ENCODE measurements at places on chromosomes 12 and 14.

GRCh38 chr12:52370926-52371608, 3.8 kb upstream of the KRT85 start:
- no peak for DNase-seq

- DNase-seq: no peak
These were observed 92.5 kb downstream of the DAAM1 start for GRCh38 chr14:59280961-59281360.

GRCh38 chr14:68374682-68375081, 418.2 kb downstream of the ZFP36L1 start:
- no peak for DNase-seq

DNA sequence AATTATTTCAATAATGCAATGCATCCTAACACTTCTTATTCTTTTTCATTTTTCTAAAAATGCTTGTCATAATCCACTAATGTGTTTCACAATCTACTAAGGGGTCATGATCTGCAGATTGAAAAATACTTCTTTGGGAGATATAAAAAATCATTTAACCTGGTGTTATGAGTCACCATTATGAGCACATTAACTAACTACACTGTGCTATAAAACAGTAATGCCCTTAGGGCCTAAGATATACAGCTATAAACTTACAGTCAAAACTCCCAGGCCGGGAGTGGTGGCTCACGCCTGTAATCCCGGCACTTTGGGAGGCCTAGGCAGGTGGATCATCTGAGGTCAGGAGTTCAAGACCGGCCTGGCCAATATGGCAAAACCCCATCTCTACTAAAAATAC, 14.2 kb downstream of the ATXN2 start:
- no peak for DNase-seq

- DNase-seq: no peak
These were observed 442.2 kb downstream of the SLC6A15 start for GRCh38 chr12:84470361-84470760.

DNA sequence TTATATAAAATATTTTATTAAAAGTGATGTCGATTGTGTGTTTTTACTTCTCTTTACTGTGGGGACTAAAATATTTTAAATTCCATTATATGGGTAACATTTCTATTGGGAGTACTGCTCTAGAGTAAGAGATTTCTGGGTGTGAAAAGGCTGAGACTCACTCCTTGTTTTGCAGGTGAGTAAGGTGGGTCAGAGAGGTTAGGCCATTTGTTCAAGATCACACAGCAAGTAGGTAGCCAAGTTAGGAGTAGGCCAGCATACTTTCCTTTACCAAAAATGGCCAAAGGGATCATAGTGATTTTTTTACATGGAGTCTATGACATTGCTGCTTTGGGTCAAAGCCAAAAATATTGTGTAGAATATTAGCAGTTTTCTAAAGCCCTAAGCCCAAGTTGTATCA, 138.0 kb downstream of the ETV6 start:
- DNase-seq: no peak

DNA sequence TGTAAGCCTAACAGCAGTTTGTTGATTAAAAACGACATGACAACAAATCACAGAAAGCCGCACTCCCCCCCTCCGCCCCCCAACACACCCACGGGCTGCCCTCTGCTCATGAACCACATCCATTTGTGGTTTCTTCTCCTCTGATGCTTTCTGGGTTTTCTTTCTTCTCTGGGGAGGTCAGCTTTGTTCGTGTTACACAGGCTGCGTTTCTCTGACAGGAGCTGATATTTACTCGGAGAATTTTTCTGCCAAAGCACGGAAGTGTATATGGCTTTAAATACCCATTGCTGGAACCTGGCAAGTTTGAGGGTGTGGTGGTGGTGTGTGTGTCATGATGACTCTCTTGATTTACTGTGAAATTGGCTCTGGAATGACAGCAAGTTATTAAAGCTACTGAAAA, 883.7 kb upstream of the TMEM132C start:
- DNase-seq: no peak

DNA sequence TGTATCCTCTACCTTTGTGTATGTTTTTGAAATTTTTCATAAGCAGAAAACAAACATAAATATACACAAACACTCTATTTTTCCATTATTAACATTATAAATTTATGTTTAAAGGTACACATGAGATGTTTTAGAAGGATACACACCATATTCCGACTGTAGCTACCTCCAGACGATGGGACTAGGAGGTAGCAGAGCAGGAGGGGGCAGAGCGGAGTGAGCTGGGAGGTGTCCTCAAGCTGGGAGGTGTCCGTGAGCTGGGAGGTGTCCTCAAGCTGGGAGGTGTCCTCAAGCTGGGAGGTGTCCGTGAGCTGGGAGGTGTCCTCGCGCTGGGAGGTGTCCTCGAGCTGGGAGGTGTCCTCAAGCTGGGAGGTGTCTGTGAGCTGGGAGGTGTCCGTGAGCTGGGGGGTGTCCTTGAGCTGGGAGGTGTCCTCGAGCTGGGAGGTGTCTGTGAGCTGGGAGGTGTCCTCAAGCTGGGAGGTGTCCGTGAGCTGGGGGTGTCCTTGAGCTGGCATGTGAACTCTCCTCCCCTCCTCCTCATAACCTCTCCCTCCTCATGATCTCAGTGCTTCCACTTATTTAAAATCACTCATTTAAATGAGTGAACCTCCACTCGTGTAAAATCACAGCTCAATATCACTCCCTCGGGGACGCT, 346.9 kb upstream of the SFSWAP start:
- no peak for DNase-seq

- DNase-seq: no peak
These were observed 227.5 kb upstream of the ABCD2 start for GRCh38 chr12:39846971-39847650.

DNA sequence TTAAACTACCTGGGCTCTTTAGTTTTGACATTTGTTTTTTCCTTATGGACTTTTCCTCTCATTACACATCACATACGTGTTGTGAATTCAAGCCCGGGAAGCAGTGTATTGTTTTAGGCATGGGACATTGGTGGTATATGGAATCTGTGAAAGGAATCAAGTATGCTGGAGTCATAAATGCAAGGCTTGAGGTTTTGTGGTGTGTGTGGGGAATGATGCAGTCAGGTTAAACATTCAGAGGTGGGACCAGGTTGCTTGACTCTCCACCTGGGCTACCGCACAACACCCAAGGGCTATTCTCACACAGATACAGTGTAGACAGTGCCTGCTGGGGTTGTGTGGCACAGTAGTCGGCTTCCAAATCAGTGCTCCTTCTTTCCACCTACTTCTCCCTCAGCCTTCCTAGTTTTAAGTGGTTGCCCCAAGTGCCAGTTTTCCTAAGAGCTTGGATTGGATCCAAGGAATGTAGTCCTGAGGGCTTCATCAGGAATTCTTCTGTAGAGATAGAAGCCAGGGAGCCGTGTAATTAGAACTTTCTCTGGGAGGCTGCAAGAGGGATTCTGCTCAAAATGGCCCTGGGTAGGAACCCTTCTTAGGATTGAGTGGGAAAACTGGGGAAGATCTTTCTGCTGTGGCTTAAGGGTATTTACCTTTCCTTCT, 243.7 kb downstream of the C12orf75 start:
- no peak for DNase-seq

- DNase-seq: no peak
These were observed 72.8 kb downstream of the PITPNM2 start for GRCh38 chr12:123078120-123078465.

- DNase-seq: no peak
These were observed 13.5 kb downstream of the SINHCAF start for GRCh38 chr12:31312431-31312830.

GRCh38 chr12:104219908-104220404, 4.4 kb downstream of the TXNRD1 start:
- no peak for DNase-seq

- DNase-seq: no peak
These were observed 10.5 kb upstream of the CDK2AP1 start for GRCh38 chr12:123282111-123282510.

GRCh38 chr12:3207858-3208257, 130.7 kb downstream of the TSPAN9 start:
- DNase-seq: no peak

GRCh38 chr12:70971001-70971794, 50.7 kb upstream of the PTPRR start:
- DNase-seq: no peak

- no peak for DNase-seq
These were observed 140.1 kb downstream of the NRXN3 start for GRCh38 chr14:78310272-78310671.

- DNase-seq: no peak
These were observed 124.7 kb downstream of the TTC6 start for GRCh38 chr14:37720131-37720530.

DNA sequence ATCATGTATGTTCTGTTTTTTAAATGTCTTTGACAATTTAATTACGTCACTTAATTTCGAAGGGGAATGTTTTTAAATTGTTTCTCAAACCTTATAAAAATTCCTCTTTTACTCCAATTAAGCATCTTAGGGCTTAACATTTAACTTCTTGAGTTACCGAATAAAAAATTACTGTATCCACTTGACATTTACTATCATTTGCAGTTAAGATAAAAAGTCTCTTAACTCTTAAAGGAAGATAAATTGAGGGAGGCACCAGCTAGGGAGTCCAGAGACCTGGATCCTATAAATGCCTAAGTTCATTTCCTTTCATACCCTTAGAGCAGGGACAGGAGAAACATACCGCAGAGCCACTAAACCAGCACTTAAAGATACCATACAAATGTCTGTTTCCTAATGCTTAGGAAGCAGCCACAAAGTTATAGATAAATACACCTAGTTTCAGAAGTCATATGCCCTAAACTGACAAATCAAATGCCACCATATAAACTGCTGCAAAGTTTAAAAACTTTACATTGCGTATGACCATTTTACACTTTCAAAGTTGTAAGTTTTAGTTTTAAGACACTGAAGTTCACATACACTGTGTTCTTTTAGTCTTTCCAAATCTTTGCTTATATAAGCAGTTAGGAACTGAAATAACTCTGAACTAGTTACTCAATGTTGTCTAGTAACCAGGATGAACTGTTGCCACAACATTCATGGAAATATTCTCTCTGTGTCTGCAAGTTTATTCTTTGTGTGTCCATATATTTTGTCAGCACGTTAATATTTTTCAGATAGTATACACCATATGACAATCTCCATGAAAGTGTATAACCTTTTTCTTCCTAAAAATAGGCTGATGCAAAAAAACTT, 71.2 kb downstream of the GALNT4 start:
- no peak for DNase-seq

- DNase-seq: no peak
These were observed 127.1 kb downstream of the TMEM30B start for GRCh38 chr14:61153914-61154545.

GRCh38 chr12:23041774-23042173, 416.8 kb downstream of the ETNK1 start:
- DNase-seq: no peak

GRCh38 chr12:32598688-32599087, 80.4 kb upstream of the DNM1L start:
- DNase-seq: no peak

DNA sequence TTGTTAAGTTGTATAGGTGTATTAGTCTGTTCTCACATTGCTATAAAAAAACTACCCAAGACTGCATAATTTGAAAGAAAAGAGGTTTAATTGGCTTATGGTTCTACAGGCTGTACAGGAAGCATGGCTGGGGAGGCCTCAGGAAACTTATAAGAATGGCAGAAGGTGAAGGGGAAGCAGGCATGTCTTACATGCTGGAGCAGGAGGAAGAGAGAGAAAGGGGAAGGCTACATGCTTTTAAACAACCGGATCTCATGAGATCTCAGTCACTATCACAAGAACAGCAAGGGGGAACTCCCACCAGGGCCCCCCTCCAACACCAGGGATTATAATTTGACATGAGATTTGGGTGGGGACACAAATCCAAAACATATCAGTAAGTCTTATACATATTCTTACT, 60.5 kb upstream of the OR10AD1 start:
- no peak for DNase-seq

- DNase-seq: no peak
These were observed 63.6 kb downstream of the GCH1 start for GRCh38 chr14:54838931-54839512.

DNA sequence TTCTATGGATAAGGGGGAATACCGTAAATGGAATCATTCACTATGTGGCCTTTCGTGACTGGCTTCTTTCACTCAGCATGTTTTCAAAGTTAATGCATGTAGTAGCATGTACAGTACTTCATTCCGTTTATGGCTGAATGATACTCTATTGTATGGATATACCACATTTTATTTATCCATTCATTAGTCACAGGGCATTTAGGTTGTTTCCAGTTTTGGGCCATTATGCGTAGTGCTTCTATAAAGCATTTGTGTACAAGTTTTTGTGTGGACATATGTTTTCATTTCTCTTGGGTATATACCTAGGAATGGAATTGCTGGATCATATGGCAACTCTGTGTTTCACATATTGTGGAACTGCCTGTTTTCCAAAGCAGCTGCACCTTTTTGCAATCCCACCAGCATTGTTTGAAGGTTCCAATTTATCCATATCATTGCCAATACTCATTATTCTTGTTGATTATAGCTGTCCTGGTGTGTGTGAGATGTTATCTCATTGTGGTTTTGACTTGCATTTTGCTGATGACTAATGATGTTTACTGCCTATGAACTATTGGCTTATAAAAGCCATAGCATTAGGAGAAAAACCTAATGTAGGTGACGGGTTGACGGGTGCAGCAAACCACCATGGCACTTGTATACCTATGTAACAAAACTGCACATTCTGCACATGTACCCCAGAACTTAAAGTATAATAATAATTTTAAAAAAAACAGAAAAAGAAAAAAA, 45.5 kb downstream of the ATF7IP start:
- no peak for DNase-seq

DNA sequence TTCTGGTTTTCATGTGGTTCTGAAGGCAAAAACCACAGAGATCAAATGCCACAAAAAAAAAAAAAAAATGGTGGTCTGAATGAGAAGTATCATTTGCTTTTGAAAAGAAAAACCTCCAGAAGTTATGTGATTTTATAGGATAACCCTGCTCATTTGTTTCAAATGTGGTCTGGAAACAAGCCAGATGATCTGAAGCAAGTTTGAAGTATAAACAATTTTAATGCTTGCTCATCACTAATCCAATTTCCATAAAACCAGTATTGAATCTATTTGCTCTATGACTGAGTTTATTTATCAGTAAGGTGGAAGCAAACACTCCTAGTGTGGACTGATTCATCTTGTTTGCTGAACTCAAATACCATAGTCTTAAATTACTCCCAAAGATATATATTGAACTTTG, 407.3 kb upstream of the FLRT2 start:
- no peak for DNase-seq

DNA sequence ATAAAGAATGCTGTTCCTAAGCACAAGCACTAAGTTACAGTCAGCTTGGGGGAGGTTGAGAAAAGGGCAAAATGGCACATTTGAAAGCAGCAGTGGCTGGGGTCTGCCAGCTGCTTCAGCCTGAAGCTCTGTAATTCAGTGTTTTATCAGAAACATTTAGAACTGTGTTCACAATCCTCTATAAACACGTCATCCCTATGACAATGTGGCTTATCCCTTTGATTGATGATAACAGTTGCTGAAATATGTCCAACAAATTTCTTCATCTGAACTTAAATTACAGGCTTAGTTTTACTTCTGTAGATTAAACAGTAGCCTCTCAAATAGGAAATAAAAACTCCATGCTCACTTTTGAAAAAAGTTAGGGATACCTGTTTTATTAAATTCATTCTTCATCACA, 108.8 kb downstream of the VEZT start:
- DNase-seq: no peak

Measured in GM12892 (cell line).